H54 (cell line): ENCODE measurements at places on chromosomes 16 and 17.

DNA sequence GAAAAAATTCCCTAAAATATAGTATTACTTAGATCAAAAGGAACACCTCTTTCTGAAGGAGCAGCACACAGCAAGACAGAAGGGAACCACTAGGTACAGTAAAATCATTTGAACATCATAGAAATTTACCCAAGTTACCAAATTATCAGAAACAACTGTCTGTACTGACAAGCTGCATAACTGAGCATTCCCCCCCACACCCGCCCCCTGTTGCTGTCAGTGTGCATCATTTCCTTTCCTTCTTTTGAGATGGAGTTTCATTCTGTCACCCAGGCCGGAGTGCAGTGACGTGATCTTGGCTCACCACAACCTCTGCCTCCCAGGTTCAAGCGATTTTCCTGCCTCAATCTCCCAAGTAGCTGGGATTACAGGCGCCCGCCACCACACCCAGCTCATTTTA, 120.7 kb downstream of the TRIM37 start:
- no peak for DNase-seq

DNA sequence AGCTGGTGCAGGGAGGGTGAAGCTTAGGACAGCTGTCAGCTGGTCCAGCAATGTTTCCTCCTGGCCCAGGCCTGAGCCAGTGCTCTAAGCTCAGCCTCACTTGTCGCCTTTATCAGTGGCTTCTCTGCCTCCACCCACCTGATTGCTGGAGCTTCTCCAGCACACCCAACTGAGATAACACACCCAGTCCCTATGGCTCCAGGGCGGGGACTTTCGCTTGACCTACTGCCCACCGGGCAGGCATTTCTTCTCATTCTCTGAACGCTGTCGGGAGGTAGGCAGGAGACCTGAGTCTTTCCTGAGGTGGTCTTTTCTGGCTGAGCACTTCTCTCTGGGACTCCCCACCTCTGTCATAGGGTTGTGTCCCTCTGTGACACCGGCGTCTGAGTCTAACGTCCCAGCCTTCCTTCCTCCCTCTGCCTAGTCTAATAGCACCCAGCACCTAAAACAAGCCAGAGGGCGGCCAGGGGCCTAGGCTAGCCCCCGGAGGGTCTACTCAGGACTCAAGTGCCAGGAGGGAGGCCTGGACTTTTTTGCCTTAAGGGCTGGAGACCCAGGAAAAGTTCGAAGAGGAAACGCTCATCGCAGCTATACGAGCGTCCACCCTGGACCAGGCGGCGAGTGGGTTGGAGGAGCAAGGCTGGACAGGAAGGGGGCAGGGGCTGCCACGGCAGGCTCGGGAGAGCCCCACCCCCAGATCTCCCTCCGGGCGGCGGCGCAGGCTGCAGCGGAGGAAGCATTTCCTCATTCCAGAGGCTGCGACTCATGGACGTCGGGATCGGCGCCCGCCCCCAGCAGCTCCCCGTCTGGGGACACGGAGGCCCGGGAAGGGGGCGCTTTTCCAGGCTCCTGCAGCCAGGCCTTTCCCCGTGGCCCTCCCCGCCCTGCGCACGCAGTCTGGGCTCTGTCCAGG, 756 bp downstream of the TAX1BP3 start:
- DNase-seq: peak; percentile 89

GRCh38 chr17:27985736-27986399, 56.6 kb upstream of the NLK start:
- DNase-seq: no peak

- DNase-seq: no peak
These were observed 5.3 kb downstream of the NEURL4 start for GRCh38 chr17:7323731-7324437.

DNA sequence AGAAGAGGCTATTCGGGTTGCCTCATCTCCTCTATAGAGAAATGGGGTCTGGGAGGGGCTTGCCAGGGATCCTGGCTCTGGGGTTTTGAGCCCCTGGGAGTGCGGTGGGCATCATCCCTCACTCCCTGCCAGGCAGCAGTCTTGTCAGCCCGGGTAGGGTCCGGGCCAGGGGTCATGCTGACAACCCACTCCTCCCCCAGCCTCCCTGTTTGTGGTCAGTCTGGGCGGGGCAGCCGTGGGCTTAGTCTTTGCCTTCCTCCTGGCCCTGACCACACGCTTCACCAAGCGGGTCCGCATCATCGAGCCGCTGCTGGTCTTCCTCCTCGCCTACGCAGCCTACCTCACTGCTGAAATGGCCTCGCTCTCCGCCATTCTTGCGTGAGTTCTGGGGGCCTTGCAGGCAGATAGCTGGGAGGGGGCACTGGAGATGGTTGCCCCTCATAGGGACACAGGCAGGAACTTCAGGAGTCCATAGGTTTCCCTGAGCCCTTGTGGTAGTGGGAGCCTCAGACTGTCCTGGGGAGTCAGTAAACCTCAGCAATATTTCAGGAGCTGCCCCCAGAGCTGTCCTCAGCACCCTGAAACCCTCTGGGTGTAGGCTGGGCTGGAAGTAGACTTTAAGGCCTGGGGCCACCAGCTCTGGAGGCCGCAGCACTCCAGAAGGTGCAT, 6.9 kb downstream of the SLC9A5 start:
- DNase-seq: no peak

GRCh38 chr16:2963723-2964474, at the start of gene KREMEN2:
KREMEN2 (plus strand) TSS chr16:2964275; CDS start chr16:2964521, 246 bp downstream.
- peak; percentile 95 for DNase-seq

DNA sequence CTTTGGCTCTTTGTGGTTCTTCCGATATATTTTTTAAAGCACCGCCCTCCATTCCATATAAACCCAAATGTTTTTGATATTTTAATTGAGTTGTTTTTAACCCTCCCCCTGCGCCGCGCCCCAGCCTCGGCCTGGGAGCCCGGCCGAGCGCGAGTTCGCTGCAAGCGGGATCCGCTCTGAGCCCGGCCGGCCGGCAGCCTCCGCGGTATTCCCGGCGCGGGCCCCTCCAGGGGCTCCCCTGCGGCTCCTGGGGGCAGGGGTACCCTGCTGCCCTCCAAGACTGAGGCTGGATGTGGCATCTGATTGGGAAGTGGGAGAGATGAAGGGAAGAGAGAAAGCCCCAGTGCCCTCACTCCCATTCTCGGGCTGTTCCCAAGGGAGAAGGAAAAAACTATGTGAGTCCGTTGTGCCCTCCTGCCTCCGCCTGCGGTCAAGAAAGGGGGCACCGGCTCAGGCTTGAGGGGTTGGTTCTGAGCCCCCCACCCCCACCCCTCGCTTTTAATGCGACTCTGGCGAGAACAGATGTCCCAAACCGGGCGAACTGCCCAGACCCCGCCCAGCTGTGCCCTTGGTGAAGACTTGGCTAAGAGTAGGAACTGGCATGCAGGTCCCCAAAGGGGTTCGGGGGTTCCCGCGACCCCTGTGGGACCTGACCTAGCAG, 8.6 kb downstream of the NEUROD2 start:
- DNase-seq: no peak
